ENCODE measurements at places on chromosomes 13 and 19.

GRCh38 chr19:19448238-19448544 is 42.7 kb downstream of the GATAD2A start:
- DNase-seq: no peak

DNA sequence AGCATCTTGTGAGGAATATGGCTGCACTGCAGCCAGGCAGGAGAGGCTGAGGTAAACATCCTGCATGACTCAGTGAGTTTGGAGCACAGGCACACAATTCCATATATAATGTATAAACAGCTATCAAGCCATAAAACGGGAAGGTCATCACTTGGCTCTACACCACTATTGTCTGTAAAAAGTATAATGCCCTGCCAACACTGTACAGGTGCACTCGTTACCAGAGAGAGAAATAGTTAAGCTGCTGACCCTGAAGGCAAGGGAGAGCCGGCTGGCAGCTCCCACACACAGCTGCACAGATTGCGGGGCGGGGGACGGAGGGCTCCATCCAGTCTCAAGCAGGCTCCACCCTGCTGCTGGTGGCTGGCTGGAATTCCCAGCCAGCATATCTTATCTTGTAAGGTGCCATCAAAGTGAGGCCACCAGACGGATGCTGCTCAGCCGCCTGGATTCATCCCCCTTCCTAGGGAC is 668.1 kb downstream of the SLITRK5 start:
- no peak for DNase-seq

DNA sequence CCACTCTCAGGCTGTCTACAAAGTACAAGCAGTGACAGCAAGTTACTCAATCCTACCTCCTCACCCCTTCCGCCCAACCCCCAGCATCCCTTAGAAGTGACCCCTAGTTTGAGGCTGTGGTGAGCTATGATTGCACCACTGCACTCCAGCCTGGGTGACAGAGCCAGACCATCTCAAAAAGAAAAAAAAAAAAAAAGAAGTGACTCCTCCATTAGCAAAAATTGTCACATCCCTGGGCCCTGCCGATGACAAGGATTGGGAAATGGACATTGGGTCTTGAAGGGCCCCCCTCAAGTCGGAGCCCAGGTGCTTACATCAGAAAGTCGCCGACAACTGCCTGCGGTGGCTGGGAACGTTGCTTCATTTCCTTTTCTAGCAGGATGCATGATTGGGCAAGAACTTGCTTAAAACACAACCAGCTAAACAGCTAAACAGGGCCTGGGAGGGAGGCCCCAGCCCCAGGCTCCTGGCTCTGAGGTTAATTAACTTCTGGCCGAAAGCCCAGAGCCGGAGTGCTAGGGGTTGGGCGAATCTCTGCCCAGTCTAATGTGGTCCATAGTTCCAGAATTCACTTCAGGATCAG is 15.3 kb downstream of the RAB3D start:
- DNase-seq: no peak

- no peak for DNase-seq
These were observed 923.5 kb downstream of the UQCRFS1 start for GRCh38 chr19:28289295-28290063.

- peak; percentile 24 for DNase-seq
These were observed 28.7 kb downstream of the CYP4F2 start for GRCh38 chr19:15869109-15869555.

DNA sequence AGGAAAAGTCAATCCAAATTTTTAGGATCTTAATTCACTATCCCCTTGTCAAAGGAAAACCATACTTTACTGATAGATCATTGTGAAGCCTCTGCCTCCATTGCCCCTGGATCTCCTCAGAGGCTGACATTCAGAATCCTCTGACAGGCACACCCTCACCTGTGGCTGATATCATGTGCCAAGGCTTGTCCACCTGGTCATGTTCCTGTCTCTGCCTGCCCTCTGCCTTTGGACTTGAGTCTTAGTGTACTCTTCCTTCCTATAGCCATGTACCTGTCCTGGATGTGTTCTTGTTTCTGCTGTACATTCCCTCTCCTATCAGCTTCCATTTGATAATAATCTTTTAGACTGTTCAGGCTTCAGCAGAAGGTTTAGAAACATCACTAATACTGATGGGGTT is 179.4 kb downstream of the TNFSF13B start:
- DNase-seq: no peak

DNA sequence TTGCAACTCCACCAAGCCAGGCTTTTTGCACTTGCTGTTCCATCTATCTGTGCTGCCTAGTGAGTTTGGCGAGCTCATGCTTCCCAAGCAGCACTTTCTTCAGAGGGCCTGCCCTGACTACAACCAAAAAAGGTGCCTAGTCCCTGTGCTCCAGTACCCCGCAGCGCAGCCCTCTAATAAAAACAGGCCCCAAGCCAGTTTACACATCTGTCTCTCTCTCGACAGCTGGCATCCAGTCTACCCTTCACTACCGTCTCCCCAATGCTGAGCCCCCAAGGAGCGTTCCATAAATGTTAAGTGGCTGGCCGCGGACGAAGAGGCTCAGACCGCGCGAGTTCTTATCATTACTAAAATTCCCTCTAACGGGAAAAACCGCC is 512 bp downstream of the MED4 start:
- DNase-seq: no peak

All from stimulated activated CD4-positive, alpha-beta T cell treated with anti-CD3 and anti-CD28 coated beads, Interleukin-12 subunit alpha, Interleukin-12 subunit beta, amount 100 ng/mL, for 4 hours (primary cell).